ENCODE measurements at places on chromosomes 11 and 22.

DNA sequence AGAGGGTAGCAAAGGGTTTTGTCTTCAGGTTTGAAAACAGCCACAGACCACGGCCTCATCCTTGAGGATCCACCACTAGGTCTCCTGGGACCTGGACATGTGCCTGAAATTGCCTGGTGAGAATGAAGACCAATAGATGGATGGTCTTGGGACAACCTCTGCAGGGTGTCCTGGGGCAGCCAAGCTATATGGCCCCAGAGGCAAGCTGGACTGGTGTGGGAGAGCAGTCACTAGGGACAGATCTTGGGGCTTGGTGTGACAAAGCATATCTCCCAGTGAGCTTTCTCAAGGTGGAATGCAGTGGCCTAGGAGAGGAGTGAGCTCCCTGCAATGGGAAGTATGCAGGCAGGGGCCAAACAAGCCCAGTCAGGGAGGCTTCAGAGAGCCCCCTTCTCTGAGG is 13.6 kb downstream of the P2RY6 start:
- no peak for DNase-seq

- DNase-seq = no peak
Observed at GRCh38 chr11:114623720-114624119, 28.1 kb upstream of the NXPE4 start.

- DNase-seq = no peak
Observed at GRCh38 chr11:118396097-118396501, 5.3 kb upstream of the ATP5MG start.

DNA sequence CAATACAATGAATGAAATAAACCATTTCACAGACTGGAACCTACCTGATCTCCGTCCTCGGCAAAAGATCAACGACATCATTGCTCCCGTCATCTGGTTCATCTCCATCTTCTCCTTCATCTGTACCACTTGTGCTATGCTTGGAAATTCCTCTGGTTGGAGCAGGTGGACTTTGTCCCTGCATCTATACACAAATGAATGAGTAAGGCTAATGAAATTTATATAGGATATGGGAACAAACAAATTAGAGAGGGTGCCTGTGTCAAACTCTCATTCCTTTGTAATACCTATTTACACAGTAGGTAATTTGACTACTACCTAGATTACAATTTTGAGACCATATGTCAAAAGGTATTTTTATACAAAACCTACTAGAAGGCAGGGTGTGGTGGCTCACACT is 59.4 kb downstream of the F2 start:
- no peak for DNase-seq

DNA sequence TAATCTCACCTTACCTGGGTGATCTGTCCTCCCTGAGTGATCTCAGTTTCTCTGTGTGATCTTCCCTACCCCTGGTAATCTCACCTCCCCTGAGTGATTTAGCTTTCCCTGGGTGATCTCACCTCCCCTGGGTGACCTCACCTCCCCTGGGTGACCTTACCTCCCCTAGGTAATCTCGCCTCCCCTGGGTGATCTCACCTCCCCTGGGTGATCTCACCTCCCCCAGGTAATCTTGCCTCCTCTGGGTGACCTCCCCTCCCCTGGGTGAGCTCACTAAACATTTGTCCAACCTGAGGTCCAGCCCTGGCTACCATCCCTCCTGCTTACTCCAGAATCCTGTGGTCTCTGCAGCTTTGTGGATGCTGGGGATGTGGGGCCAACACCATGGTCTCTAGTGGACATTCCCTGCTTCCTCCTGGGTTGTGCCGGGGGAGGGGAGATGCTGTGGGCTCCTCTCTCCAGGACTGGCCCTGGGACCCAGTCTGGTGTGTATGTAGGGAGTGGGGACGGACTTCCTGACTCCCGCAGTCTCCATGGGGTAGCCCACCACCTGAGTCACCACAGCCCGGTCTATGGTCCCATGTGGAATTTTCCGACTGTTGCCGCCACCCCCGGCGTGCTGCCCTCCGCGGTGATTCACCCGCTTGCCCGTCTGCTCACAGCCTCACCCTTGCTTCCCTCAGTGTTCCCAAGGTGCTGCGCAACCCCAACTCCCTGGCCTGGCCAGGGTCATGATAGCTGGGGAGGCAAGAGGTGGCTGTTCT is 9.9 kb downstream of the LSP1 start:
- DNase-seq = no peak
